Motor neuron (in vitro differentiated cells): ENCODE measurements at places on chromosomes 2 and 18.
A peak's percentile ranks its signal among the peaks of the same experiment; 100 is the strongest.

- ATAC-seq: no peak
Measured at GRCh38 chr2:12008425-12009061, 262.1 kb downstream of the LPIN1 start.

- no peak for ATAC-seq
Measured at GRCh38 chr2:206647985-206648384, 5.7 kb downstream of the FAM237A start.

GRCh38 chr18:46759890-46760289 lies 3.0 kb upstream of the ST8SIA5 start:
- no peak for ATAC-seq

- ATAC-seq: no peak
Measured at GRCh38 chr2:121149384-121149783, 135.6 kb downstream of the TFCP2L1 start.

DNA sequence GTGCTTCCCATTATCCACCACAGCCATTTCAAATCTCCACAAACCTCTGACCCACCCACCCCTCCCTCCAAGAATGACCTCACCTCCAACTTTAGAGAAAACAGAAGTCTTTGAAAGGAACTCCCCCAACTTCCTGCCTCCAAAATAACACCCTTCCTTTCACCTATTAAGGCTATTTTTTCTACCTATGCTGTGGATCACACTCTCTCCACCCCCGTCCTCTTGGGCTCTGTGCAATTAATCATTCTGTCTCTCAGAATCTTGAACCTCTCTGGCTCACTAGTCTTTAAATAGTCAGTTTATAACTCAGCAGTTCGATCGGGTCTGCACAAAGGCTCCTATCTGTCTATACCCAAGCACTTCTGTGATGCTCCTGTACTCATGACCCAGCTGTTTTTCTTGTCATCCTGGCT lies 37.3 kb upstream of the XPO1 start:
- ATAC-seq: no peak

- ATAC-seq: no peak
Measured at GRCh38 chr2:212098966-212099365, 439.6 kb downstream of the ERBB4 start.

- ATAC-seq: no peak
Measured at GRCh38 chr2:112910865-112911264, at the start of gene IL37. Gene IL37 (plus strand): TSS chr2:112911165. CDS start chr2:112913013, 1,848 bp downstream.

DNA sequence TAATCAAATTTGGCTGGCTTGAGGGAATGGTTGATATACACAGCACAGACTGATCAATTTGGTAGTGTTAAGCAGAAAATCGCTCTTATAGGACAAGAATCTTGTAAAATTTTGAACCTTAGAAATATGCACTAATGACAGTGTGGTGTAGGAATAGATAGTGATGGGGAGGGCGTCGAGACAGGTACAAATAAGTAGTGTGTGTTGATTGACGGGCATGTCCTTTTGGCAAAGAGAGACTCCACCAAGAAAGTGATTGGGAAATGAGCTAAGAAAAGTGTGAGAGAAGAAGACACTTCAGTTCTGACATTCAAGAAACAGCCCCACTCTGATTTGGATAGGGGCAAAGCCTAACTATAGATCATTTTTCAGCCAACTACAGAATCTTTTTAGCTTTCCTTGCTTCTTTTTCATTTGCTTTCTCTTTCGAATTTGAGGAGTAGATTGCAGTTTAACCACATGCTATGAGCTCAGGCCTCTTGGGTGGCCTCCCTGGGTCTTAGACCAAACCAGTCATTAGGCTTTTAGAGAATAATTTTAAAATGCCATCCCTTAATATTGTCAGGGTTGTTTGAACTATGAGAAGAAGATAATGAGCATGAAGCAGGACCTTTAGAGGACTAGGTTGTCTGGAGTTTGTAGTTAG lies 127.1 kb downstream of the CERS6 start:
- ATAC-seq: no peak

- no peak for ATAC-seq
Measured at GRCh38 chr2:84217456-84217855, 241.6 kb downstream of the SUCLG1 start.

GRCh38 chr2:234745347-234745746 lies 206.5 kb upstream of the SH3BP4 start:
- no peak for ATAC-seq

GRCh38 chr2:240917009-240917683 lies 11.0 kb downstream of the CROCC2 start:
- ATAC-seq: peak; percentile 13

DNA sequence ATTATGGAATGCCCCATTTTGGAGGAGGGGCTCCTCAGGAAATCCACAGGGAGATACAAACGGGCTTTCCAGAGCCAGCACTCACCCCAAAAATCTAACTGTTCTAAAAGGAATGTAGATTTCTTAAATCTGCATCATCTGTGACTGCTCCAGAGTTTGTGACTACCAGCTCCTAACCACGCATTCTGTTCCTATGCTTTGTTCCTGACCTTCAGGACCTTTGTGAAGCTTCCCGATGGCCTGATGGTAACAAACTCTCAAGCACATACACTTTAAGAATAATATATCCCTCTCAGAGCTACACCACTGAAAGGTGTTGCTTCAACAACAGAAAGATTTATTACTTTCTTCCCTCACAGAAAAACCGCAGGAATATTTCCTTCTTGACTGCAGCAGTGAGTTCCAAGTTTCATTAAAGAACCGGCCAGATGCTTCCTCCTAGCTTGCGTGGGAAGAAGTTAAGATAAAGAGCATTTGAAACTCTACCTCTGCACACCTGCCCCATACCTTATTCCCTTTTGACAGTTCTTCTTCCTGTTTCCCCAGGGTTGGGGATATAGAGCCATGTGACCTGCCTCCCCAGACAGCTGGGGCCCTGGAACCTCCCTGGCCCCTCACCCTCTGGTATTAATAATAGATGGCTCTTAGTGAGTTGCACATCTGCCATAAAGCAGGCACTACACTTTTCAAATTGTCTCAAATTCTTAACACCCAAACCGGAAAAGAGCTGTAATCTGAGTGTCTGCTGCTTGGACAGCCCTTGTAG lies 40.2 kb upstream of the EML4 start:
- no peak for ATAC-seq

GRCh38 chr2:43169987-43170386 lies 56.4 kb downstream of the ZFP36L2 start:
- ATAC-seq: no peak

DNA sequence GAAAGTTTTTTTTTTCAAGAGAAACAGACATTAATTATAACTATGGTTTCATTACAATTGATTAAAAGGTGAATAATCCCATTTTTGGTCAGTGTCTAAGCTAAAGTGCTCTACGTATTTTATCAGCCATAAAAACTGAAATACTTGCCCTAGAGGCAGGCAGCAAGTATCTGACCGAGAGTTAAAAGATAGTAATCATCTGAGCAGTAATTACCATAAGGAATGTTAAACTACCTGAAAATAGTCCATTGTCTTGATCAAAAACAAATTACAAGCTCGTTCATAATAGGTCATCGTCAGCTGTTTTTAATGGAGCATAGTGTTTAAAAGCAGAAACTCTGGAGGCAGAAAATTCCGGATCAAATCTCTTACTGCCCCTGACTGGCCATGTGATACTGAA lies 105.7 kb upstream of the ZEB2 start:
- ATAC-seq: no peak

DNA sequence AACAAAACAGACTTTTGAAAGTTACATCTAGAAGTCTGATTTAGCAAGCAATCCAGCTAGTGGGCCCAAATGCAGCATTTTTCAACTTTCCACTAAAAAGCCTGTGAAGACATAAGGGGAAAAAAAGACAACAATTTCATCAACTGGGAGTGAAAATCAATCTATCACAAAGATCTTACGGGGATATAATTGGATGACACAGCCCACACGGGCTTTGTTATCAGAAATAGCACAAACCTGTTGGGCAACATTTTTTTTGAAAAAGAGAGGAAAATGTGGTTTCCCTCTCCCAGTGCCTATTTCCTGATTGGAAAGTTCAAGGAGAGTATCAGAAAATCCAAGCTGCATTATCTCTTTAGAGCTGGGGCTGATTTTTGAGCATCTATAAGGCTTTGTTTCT lies 132.7 kb downstream of the EVA1A start:
- no peak for ATAC-seq

GRCh38 chr2:6446938-6447608 lies 418.6 kb downstream of the CMPK2 start:
- ATAC-seq: peak; percentile 56

- ATAC-seq: no peak
Measured at GRCh38 chr2:207695293-207695692, 16.1 kb upstream of the CCNYL1 start.

DNA sequence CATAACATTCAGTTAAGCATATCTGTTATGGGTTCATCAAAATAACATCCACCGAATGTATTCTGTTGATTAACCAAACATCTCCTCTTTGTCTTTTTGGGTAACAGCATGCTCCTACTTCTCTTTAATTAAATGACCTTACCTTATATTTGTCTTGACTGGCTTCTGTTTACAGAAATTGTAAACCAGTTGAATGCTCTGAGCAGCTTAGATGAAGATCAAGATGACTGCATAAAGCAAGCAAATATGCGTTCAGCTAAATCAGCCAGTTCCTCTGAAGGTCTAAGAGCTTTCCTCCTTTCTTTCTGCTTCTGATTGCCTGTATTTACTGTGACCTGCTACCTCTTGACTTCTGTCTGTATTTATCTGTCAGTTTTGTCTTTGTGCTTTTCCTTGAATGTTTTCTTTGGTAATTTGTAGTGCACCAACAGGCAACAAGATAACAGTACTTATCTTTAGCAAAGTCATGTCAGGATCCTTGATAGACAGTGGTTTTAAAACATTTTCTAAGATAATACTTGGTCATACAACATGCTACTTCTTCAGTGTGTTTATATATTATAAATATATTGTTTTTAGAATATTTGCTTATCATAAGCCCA lies 152.8 kb downstream of the EHBP1 start:
- ATAC-seq: no peak

DNA sequence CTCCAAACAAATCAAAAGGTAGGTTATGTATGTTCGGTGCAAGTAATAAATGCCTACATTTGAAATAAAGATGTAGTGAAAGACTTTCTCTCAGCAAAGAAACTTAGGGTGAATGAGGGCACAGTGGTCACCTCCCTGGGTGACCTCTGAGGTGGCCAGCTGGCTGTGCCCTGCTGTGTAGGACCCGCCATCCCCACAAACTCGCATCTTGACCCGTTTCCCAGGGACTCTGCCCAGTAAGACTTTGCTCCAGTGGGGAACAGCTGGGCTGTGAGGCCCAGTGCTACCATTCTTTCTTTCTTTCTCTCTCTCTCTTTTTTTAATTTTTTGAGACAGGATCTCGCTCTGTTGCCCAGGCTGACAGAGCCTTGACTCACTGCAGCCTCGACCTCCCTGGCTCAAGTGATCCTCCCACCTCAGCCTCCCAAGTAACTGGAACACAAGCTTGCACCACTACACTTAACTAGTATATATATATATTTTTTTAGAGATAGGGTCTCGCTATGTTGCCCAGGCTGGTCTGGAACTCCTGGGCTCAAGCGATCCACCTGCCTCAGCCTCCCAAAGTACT lies 8.2 kb upstream of the GAREM2 start:
- ATAC-seq: no peak

GRCh38 chr2:237774811-237775553 lies 23.6 kb upstream of the RBM44 start:
- ATAC-seq: peak; percentile 24

DNA sequence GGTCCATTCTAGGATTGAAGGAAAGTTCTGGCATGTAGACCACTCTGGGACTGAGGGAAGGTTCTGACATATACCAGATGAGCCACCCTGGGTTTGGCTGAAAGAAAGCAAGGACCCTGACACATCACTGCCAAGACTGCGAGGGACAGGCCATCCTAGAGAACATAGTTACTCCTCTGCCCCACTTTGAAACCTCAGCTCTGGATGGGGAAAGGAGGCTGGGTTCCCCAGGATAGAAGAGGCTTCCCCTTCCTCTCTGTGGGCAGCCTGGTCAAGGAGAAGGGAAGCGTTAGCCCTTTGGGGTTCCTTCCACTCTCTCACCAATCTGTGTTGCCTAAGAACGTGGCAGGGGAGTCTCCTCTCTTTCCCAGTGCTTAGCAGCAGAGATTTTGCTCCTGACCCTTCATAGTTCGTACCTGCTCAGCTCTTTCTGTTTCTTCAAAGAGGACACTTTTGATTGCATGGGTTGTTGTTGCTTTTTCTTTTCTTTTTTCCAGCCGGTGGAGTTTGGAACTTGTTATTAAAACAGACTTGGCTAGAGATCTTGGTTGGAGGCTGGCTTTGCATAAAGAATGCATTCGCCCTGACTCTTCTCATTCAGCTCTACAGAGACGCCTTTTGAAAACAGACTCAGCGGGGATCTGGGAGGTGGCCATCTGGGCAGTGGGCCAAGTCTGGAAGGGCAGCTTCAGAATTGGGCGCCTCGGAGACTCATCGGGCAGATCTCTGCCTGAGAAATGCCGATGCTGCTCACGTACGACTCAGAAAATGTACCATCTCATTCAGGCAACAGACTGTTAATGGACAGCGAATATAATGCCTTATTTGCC lies 166.1 kb downstream of the CLIP4 start:
- ATAC-seq: peak; percentile 97
